ENCODE measurements at places on chromosomes 3 and 15.

DNA sequence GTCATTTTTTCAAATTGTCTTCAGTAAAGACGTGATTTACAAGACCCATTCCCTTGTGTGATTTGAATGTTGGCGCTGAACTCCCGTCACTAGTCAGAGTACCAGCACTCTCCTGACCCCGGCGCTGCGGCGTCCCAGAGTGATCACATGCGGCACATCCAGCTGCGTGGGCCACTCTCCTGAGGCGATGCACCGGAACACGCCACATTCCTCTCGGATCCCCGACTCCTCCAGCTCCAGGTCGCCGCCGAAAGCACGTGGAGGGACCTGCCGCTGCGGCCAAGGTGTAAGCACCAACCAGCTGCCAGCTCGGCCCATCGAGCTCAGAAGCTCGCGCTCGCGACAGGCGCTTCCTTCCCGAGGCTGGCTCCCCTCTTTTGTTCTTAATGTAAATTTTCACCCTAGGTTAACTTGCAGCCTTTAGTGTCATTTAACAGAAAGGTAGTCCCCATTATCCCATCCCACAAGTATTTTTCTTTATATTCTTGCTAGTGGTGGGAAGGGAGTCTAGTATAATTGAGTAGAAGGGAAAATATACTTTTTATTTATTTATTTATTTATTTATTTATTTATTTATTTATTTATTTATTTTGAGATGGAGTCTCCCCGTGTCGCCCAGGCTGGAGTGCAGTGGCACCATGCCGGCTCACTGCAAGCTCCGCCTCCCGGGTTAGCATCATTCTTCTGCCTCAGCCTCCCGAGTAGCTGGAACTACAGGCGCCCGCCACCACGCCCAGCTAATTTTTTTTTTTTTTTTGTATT is 61.7 kb upstream of the VGLL3 start:
- no peak for DNase-seq

- DNase-seq: no peak
These were observed 237.8 kb upstream of the NR2E3 start for GRCh38 chr15:71572452-71573053.

DNA sequence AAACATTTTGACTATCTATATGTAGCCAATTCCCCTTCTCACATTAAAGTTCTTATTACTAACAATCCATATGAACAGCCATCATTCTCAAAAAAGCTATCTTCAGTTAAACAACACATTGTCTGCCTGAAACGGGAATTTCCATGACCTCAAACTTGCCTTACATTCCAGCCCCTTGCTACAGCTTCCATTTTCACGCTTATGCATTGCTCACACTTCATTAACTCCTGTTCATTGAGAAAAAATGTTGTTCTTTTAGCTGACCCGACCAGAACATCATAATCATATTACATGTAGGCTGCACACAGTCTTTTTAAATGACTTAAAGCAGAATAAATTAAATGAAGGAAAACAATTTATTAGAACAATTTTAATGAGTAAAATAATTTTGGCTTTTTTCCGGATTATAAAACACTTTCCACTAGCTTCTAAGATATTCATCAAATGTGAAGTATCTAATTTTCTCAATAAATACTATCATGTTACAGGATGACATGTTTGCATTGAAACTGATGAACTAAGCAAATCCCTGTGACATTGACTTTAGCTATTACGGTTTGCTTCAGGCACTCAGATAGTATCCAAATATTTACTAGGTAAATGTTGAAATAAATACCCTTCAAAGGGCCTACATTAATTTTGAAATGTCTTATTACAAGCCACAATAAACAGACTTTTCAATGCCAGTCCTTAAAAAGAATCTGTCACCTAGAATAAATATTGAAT is 49.9 kb downstream of the P3H2 start:
- DNase-seq: no peak

DNA sequence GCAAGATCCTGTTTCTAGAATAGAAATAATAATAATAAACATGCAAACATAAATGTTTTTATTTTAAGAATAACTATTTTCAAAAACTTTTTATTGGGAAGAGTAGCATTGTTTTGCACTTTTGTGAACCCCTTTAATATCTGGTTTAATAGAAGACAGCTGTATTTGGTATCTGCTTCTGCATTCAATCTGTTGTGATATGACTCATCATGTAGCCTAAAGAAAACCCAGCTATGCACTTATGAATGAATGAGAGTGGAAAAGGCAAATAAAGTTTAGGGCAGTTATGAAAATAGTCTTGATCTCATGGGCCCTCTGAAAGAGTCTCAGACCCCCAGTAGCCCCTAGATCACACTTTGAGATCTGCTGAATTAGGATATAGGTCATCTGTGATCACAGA is 100.4 kb upstream of the PPP2R3A start:
- DNase-seq: no peak

DNA sequence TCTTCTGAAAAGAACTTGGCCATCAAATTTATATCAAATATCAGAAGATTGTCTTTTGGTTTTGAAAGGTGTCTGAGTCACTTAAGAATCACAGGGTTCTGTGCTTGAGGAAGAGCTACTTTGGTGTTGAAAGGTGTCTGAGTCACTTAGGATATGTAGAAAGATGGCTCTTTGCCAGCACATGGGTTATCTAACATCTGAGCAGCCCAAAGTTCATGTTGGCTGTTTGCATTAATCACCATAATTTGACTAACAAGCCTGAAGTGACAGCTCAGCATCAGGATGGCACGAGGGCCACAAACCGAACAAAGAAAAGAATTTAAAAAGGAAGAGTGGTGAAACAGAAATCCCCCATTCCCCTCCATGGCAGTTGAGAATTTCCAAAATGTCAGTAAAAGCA is 190.5 kb upstream of the CMC1 start:
- DNase-seq: peak; percentile 12
